ENCODE measurements at places on chromosomes 5 and 9.

DNA sequence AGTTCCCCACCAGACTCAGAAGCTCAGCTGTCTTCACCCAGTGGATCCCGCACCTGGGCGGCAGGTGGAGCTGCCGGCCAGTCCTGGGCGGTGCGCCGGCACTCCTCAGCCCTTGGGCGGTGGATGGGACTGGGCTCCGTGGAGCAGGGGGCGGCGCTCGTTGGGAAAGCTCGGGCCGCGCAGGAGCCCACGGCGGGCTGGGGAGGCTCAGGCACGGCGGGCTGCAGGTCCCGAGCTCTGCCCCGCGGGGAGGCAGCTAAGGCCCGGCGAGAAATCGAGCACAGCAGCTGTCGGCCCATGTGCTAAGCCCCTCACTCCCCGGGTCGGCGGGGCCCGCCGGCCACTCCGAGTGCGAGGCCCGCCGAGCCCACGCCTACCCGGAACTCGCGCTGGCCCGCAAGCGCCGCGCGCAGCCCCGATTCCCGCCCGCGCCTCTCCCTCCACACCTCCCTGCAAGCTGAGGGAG, 560.0 kb downstream of the BRINP1 start:
- DNase-seq = no peak

DNA sequence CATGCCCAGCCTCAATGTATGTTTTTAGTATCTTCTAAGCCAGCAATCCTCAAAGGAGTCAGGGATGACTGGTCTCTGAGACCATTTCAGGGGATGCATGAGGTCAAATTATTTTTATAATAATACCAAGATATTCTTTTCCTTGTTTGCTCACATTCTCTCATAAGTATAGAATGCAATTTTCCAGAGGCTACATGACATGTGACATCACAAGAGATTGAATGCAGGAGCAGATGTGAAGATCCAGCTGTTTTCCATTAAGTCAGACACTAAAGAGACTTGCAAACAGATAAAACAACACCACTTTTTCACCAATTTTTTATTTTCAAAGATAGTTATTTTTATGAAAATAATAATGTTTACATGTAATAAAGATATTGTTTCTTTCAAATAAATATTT, 22.0 kb upstream of the FREM1 start:
- no peak for DNase-seq

DNA sequence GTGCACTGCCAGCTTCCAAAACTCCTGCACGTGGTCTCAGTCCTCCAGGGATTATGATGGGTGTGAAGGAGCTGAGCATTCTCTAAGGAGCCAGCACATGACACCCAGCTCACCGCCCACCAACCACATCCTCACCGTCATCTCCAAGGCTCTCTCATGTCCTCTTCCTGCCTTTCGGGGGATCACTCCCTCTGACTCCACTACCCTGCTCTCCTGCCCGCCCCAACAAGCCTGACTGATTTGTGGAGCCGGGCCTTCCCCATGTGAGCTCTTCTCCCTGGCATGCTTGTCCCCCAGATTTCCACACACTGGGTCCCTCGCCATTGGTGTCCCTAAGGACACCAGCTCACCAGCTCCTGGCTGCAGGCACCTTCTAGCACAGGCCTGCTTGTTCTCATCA, 1.9 kb downstream of the ABO start:
- DNase-seq = no peak

GRCh38 chr5:57725658-57726504, 243.3 kb upstream of the ACTBL2 start:
- no peak for DNase-seq

GRCh38 chr5:107570805-107571531, 99.8 kb downstream of the EFNA5 start:
- DNase-seq = peak; percentile 25

DNA sequence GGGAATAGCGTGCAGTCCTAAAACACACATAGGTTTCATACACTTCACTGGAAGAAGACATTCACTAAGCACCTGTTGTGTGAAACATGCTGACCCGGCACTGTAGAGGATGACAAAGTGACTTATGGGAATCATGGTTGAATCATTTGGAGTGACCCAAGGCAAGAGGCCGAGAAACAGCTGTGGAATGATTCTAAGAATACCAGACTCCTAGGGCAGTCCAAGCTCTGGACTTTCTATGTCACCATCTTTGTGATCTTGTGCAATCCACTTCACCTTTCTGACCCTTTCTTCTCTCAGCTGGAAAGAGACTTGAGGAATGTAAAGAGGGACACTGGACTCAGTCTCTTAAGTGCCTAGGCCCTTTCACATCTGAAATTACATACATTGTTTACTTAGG, 13.1 kb downstream of the MSANTD3 start:
- peak; percentile 66 for DNase-seq

DNA sequence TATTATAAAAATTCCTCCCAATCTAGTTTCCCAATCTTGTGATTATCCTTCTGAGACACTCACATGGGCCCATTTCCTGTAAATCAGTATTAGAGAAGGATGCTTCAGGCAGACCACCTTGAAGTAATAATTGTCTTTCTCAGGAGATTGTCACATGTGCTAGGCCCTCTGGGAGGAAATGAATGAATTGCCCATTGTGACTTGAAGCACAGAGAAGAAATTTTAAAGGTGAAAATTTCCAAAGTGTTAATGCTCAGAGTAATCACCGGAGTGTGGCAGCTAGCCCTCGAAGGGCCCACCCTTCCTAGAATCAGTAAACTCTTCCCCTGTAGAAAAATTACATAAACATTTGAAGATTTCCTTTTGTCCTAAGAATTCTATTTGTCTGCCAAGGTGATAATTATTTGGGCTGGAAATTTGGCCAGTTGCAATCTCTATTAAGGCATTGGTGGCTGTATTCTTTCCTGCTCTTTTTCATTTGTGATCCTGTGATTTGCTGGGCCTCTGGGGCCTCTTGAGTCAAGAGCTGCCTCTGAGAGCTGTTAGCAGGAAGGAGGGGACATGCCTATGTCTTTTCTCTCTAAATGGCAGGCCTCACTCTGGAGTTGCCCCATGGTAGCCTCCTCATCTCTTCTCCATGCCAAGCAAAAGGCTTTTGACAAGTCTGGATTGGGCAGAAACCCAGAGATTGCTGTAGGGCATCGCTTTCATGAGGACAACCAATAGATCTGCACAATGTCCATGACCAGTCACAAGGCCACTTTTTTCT, 371.5 kb upstream of the ACTBL2 start:
- no peak for DNase-seq

GRCh38 chr5:73298772-73299630, 126.0 kb downstream of the TMEM174 start:
- no peak for DNase-seq

- DNase-seq = no peak
Observed at GRCh38 chr5:141961466-141961865, 3.5 kb upstream of the PCDH12 start.

DNA sequence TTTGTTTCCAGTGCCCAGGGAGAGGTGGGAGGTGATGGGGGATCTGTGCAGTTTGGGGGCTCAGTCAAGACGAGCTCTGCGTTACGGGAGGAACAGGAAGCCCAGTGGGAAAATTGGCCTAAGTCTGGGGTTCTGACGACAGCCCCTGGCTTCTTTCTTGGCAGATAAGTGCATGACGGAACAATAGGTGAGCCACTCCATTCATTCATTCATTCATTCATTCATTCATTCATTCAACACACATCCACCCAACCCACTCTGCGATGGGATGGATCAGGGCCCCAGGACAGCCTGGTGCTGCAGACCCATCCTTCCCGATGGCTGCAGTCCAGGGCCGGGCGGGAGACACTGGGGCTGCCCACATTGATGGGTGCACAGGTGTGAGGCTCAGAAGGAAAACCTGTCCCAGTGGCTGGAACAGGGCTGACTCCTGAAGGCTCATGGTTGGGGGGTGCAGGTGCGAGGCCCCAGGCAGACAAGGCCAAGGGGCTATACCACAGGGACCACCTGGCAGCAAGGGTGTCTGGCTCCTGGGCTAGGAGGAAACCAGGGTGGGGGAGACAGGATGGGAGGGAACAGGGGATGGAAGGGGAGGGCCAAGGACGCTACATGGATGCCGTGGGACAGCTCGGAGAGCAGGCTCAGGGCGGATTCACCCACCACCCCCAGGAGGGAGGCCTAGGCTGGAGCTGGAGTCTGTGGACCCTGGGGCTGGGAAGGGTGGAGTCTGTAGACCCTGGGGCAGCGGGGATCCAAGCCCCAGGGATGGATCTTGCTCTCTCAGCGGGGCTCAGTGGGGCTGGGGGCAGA, 1.9 kb upstream of the LCNL1 start:
- no peak for DNase-seq

GRCh38 chr5:7970816-7971215, 101.9 kb downstream of the MTRR start:
- DNase-seq = no peak

DNA sequence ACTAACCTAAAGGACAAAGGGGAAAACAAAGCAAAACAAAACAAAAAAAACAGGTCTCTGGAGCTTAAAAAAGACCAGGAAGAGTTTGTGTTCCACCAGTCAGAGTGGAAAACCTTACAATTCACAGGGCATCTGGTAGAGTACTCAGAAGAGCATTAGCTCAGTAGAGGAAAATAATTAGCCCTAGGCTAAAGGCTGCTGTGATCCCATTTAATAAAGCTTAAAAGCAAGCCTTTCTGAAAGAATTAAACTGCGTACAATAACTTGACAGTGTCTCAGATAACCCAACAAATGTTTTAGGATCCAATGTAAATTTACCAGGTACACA, 7.3 kb downstream of the ECM2 start:
- DNase-seq = no peak

GRCh38 chr9:94786586-94786985, 60.1 kb downstream of the AOPEP start:
- no peak for DNase-seq

- DNase-seq = peak; percentile 89
Observed at GRCh38 chr9:115234094-115234493, 116.1 kb upstream of the TNC start.

DNA sequence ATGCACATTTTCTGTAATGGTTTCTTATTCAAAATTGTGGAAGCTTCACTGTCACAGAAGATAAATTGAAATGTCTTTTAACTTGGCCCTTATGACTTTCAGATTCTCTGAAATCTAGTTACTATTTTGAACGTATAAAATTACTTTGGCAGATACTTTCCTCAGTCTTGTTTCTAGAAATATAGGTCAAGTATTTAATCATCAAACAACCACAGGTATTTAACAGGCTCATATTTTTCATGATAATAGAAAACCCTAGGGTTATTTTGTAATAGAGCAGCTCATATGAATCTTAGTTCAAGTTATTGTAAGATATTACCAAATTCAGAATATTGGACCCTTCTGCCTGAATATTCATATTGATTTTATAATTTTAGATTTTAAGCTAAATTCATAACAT, 236.0 kb upstream of the CDH18 start:
- DNase-seq = no peak

DNA sequence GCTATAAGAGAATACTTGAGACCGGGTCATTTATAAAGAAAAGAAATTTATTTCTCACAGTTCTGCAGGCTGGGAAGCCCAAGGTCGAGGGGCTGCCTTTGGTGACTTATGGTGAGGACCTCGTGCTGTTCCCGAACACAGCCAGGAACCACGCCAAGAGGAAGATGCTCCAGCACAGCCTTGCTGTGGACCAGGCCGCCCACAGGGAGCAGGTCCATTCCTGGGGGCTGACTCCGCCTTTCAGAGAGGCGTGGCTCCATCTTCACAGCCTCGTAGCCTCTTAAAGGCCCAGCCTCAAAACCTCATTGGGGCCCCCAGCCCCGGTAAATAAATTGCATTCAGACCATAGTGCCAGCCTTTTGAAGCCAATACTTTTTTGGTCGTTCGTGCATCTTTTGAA, 93.5 kb upstream of the CACNA1B start:
- DNase-seq = no peak

DNA sequence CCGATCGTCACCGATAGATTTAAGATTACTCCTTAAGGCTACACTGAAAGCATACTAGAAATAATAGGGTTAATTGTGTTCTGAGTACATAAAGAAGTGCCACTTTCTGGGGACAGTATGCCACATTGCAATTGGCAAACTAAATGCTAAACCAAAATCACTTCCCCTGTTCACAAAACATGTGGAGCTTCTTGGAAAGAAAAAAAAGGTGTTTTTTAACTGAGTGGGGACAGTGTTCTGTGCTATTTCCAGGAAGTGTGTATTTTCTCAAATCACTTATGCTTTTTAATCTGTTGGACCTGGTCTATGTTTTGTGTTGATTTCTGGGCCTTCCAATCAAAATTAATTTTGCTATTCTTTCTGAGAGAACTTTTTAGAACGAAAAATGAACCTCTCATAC, 149.3 kb upstream of the MPDZ start:
- DNase-seq = no peak

DNA sequence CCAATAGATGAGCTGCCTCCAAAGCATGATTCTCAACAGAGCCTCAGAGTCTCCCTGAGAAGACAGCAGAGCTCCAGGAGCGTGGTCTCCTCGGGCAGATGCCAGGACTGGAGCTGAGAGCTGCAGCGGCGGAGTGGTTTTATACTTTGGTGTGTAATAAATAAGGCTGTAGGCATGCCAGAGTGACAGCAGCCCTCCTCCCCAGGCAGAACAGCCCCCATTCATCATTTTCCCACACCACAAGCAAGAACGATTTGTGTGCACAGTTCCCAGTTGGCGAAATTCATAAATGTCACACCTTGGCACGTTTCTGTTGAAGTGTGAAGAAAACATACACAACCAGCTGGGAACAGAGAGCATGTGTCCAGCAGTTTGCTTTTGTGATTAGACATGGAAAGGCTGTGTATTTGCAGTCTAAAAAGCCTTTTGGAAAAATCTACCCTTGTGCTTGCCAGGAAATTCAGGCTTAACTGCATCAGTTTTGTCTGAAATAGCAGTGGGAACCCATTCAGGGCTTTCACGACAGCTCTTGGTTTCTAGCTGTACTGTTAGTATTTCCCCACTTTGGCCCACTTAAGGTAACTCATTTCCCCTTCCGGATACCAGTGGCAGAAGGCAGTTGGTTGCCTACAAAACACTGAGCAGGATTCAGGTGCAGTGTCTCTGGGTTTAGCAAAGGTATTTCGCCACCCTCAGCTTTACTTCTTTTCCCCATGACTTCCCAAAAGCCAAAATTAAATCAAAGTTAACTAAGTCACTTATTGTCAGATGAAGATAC, at the start of gene C1QTNF3:
Gene C1QTNF3 (minus strand): TSS at position 115 of the 778 bp plus-strand sequence. CDS start 88 bp downstream, at position 27.
- DNase-seq = no peak

GRCh38 chr5:54180630-54181031, 129.7 kb downstream of the ARL15 start:
- DNase-seq = no peak

- no peak for DNase-seq
Observed at GRCh38 chr5:176789873-176790615, 20.3 kb upstream of the UNC5A start.

GRCh38 chr5:24444414-24444813, 200.4 kb downstream of the CDH10 start:
- no peak for DNase-seq

DNA sequence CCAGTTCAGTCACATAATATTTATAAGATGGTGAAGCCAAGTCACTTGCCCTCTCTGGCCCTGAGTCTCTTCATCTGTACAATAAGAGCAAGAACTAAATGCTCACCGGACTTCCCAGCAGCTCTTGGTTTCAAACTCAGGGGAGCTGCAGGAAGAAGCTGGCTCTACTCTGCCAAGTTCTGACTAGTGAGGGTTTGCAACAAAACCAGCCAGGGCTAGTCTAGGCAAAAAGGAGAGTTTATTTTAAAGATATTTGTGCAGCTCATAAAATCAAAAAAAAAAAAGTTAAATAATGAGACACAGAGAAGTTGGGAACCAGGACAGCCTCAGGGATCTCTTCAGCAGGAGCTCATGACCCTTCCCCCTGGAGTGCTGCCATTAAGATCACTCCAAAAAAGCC, 107.3 kb downstream of the DOCK2 start:
- no peak for DNase-seq
